H54 (cell line): ENCODE measurements at places on chromosomes 5 and 9.

- no peak for DNase-seq
Measured at GRCh38 chr9:89467278-89467625, 30.7 kb downstream of the SEMA4D start.

GRCh38 chr9:70607926-70608325 lies 193.5 kb upstream of the KLF9 start:
- no peak for DNase-seq

GRCh38 chr5:2013301-2014057 lies 130.8 kb upstream of the IRX4 start:
- DNase-seq = no peak

DNA sequence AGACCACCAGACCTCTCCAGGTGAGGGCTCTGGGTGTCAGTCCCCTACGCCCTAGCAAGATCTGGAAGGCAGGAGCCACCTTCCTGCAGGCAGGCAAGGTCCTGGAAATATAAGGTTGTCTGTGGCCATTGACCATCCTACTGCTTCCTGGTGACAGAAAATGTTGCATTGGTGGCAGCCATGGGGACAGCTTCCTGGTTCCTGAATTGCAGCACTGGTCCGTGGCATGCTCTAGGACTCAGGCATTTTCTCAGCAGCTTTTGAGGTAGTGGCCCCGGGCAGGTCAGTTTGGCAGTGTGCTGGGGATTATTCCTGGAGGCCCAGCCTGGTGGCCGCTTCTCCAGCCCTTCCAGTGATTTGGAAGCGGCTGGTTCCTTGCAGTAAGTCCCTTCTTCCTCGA lies 36.6 kb upstream of the KCNMB1 start:
- DNase-seq = no peak

- no peak for DNase-seq
Measured at GRCh38 chr9:32524892-32525708, 896 bp downstream of the RIGI start.

- no peak for DNase-seq
Measured at GRCh38 chr5:127754259-127754658, 51.1 kb downstream of the CCDC192 start.

DNA sequence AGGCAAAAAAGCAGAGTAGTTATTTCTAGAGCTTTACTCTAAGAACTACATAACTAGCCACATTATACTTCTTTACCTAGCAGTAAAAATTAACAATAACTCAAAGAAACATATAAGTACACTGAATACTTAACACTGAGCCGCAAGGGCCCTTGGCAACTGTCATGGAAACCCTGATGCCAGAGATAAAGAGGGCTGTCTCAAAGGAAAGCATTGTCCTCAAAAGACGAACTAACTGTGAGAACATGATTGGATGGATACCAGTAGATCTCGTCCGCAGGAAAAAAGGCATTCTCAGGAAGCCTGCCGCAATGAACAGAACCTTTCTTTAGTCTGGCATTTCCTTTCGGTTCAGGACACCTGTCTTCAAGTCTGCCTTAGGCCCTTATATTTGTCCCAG lies 379.0 kb upstream of the SLC30A5 start:
- no peak for DNase-seq

DNA sequence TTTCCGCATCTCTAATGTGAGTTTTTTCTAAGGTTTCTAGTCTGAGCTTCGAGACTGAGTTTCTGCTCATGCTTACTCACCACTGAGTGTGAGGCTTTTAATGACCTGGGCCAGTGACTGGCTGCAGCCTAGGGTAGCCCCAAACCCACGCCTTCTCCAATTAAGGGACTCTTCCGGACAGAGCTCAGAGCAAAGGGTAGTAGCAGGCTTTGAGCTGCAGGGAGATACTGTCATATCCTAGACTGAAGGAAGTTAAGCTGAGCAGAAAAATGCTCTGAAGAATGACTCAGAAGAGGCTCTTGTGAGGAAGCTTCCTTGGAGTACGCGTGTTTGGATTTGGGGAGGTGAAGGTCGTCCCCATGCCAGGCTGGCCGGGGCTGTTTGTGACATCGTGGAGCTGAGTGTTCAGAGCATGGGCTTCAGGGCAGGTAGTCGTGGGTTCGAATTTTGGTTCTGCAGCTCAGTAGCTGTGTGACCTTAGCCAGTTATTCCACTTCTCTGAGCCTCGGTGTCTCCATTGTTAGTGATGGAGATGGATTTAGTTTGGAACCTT lies 3.5 kb downstream of the USP20 start:
- DNase-seq = peak; percentile 68

- no peak for DNase-seq
Measured at GRCh38 chr9:133932181-133932580, 59.9 kb downstream of the VAV2 start.
